ENCODE measurements at places on chromosomes 13 and 19. TPM values are rescaled to one million over a fixed set of nuclear protein-coding genes. Genes with fewer than 3 reads are reported as not detected.
A peak's percentile ranks its signal among the peaks of the same experiment; 100 is the strongest.

- DNase-seq = peak; percentile 57
Observed at GRCh38 chr19:12092065-12092867, 27.7 kb downstream of the ZNF844 start.

- DNase-seq = no peak
Observed at GRCh38 chr19:10936661-10937084, 8.1 kb downstream of the TIMM29 start.

- DNase-seq = no peak
Observed at GRCh38 chr19:39780894-39781293, 2.2 kb downstream of the LEUTX start.

GRCh38 chr19:51780270-51780669, 14.7 kb upstream of the FPR3 start:
- DNase-seq = no peak

DNA sequence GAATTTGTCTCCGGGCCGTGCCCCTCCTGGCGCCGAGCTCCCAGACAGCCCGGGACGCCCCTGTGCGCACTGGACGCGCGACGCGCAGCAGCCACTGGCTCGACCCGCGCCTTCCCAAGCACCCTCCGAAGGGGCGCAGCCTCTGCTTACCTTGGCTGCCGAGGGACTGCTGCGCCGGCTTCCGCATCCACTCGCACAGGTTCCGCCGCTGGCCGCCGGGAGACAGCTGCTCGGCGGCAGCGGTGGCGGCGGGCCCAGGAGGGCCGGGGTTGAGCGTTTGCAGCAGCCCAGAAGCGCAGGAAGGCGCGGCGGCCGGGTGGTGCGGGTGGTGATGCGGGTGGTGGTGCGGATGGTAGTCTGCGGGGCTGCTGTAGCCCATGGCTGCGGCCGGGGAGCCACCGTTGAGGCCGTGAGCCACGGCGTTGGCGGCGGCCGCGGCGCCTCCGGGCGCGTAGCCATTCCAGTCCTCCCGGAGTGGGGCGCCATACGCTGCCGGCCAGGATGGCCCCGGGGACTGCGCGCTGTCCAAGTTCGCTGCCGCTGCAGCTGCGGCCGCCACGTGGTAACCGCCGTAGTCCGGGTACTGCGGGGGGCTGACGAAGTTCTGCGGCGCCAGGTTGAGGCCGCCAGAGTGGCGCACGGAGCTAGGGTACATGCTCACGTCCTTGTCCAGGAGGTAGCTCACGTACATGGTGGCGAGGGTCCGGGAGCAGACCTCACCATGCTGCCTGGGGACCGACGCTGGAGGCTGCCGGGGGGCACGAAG, 616 bp downstream of the CDX2 start:
- no peak for DNase-seq

DNA sequence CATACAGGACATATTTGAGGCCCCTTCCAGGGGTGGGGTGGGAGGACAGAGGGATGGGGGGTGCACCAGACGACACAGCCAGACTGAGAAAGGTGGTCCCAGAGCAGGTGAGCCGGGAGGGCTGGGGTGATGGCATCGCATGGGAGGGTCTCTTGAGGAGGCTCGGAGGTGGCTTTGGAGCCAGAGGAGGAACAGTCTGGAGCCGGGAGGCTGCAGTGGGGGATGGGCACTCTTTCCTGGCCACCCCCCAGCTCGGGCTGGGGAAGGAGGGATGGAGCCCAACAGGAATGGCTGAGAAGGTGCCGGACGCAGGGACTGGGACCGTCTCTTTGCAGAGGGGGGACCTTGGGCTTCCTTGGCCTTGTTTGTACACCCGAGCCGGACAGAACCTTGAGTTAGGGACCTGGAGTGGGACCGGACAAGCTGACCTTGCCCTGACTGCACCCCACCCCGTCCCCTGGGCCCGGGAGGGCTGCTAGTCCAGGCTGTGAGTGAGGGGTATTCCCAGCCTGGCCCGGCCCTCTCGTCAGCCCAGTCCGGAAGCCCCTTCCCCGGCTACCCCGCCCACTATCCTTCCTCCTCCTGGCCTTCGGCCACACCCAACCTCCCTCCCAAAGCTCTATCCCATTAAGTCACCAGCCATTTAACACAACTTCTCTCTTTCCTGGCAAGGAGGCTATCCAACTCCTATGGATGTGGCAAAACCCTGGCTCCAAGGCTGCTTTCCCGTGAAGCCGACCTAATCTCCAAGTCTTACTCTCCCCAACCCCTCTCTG, 816 bp upstream of the TBXA2R start:
- DNase-seq = no peak

- no peak for DNase-seq
Observed at GRCh38 chr19:1513499-1514294, 878 bp upstream of the ADAMTSL5 start.

DNA sequence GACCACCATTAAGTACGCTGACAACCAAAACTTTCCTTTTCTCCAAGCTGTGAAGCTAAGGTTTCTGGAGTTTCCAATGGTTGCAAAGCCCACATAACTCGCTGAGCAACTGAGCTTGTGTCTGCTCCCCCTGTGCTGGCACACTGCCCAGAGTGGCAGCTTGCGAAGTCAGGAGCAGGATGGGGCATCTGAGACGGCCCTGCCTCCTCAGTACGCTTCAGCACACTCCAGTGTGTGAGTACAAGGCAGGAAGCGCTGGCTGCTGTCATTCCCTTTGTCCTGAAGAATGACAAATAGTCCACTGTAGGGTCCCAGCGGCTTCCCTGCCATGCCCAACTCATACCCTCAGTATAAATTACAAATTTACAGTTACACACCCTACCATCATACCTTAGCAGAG, 51.5 kb downstream of the SKA3 start:
- DNase-seq = peak; percentile 67

- DNase-seq = no peak
Observed at GRCh38 chr19:55643003-55643886, at the start of gene ZNF581. Gene ZNF581 (plus strand): TSS chr19:55643649. CDS start chr19:55644572, 923 bp downstream.

GRCh38 chr13:89163096-89163495, 1491.9 kb downstream of the SLITRK5 start:
- no peak for DNase-seq

DNA sequence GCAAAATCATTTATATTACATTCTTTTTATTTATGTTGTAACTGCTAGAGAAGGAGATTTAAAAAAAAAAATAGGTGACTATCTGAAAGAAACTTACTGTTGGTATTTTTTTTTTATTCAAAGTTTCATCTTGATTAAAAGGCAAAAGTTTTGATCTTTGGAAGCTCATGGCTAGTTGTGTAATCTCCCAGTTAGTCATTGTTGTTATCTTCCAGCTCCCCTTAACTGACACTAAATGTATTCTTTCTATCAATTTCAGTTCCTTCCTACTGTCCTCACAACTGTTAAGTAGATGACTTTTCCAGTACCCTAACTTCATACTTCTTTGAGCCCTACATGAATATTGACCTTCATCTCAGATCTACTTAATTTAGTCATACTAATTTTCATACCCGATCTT, 71.1 kb downstream of the PIBF1 start:
- no peak for DNase-seq

GRCh38 chr19:10510301-10510802, 6.9 kb downstream of the S1PR5 start:
- DNase-seq = peak; percentile 57

DNA sequence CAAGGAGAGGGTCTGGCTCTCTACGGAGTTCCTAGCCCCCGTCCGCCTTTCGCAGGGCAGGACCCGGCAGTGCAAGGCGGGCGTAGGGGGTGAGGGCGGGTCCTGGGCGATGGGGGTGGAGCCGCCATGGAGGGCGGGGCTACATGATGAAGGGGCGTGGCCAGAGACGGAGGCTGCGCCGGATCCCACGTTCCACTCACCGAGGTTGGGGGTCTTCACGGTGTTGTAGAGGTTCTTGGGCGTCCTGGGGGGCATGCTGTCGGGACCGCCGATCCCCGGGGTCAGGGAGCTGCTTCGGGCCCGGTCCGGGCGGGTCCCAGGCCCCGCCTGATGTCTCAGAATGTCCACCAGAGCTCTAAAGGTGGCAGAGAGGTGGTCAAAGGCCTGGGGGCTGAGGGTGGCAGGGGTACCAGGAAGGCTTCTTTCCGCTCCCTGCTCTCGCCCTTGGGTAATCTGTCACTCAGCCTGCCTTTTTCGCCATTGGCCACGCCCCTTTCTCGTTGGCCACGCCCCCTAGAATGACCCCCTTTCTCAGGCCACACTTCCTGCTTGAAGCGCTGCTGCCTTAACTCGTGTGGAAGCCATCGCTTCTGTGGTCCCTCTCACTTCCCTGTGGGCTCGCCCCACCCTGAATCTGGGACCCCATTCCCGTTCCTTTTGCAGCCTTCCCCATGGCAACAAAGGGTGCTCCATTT, 2.5 kb downstream of the SHISA7 start:
- no peak for DNase-seq

- DNase-seq = no peak
Observed at GRCh38 chr19:29517412-29517811, 8.4 kb upstream of the VSTM2B start.

GRCh38 chr13:68851026-68851425, 1256.6 kb upstream of the ATXN8OS start:
- no peak for DNase-seq

- DNase-seq = no peak
Observed at GRCh38 chr13:29888306-29888705, 37.9 kb upstream of the UBL3 start.

- peak; percentile 58 for DNase-seq
Observed at GRCh38 chr19:17605761-17606589, 50.5 kb downstream of the COLGALT1 start.

GRCh38 chr13:26660766-26661165, 99.8 kb downstream of the GPR12 start:
- no peak for DNase-seq

DNA sequence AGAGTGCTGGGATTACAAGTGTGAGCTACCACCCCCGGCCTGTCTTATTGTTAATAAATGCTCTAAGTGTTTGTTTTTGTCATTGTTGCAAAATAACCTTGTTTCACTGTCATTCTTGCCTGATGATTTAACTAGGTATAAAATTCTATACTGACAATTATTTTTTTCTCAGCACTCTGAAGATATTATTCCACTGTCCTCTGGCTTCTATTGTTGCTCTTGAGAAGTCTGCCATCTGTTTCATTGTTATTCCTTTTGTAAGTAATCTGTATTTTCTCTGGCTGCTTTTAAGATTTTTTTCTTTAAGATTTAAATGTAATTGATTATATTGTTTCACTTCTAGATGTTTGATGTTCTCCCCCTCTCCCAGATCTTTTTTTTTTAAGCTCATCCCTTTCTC, 17.6 kb downstream of the ZNF420 start:
- no peak for DNase-seq

GRCh38 chr19:13881251-13881691, 4.3 kb downstream of the NANOS3 start:
- no peak for DNase-seq

DNA sequence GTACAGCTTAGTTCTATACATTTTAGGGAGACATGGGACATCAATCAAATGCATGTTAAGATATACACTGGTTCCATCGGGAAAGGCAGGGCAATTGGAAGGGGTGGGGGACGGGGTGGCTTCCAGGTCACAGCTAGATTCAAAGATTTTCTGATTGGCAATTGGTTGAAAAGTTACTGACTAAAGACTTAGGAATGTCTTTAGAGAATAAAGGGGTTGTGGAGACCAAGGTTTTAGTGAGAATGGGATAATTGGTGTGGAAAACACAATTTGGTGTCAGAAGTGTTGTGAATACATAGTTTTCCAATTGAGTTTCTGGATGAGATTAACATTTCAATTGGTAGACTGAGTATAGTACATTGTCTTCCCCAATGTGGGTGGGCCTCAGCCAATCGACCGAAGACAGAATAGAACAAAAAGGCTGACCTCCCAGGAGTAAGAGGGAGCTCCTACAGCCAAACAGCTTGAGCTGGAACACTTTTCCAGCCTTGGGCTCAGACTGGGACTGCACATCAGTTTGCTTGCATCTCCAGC, 988 bp upstream of the CCDC169 start:
- no peak for DNase-seq

DNA sequence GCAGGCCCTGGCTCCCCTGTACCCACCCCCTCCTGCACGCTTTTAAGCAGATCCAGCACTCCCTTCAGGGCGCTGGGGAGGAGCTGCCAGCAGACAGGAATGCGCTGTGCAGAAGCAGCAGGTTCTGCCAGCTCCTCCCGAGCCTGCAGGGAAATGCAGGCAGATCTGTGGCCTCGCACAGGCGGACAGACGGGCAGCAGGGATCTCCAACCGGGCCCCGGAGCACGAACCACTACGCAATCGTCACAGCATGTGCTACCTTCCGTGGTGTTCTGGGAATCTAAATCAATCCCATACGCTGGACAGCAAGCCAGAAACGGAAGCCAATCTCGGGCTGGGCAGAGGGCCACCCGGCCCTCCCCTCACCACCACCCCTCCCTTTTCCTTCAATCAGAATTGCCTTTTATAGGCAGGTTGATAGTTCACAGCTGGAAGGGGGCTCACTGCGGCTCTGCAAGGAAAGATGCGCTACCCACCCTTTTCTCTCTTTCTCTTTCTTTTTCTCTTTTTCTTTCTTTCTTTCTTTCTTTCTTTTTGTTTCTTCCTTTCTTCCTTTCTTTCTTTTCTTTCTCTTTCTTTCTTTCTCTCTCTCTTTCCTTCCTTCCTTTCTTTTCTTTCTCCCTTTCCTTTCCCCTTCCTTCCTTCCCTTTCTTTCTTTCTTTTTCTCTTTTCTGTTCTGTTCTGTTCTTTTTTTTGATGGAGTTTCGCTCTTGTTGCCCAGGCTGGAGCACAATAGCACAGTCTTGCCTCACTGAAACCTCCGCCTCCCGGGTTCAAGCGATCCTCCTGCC, 99.9 kb downstream of the GNG7 start:
- peak; percentile 68 for DNase-seq

- no peak for DNase-seq
Observed at GRCh38 chr13:101026736-101027398, 352.3 kb upstream of the TMTC4 start.

GRCh38 chr13:74101436-74101835, 32.8 kb downstream of the KLF12 start:
- DNase-seq = no peak

GRCh38 chr13:46379611-46380010, 7.4 kb downstream of the RUBCNL start:
- no peak for DNase-seq

GRCh38 chr13:75181906-75182305, 300.1 kb downstream of the TBC1D4 start:
- DNase-seq = no peak

- no peak for DNase-seq
Observed at GRCh38 chr19:29510701-29511265, 15.0 kb upstream of the VSTM2B start.

SPTBN4 gene
- 1.7 TPM for total RNA-seq

CGB2 gene
- total RNA-seq = 0.71 TPM

NKPD1 gene
- 0.54 TPM for total RNA-seq

ANGPTL8 gene
- 0.25 TPM for total RNA-seq

CLEC17A gene
- total RNA-seq = not detected

VRK3 gene
- total RNA-seq = 40.1 TPM

IGFL1 gene
- not detected for total RNA-seq

PRTN3 gene
- total RNA-seq = 0.23 TPM

FUT1 gene
- total RNA-seq = 4.3 TPM

SARS2 gene
- total RNA-seq = 59.0 TPM

CRLF1 gene
- 1.0 TPM for total RNA-seq

RFPL4A gene
- not detected for total RNA-seq

MPND gene
- 34.6 TPM for total RNA-seq

CEACAM5 gene
- not detected for total RNA-seq

RYR1 gene
- total RNA-seq = 0.20 TPM

TTC9B gene
- not detected for total RNA-seq

CEACAM7 gene
- total RNA-seq = not detected

KLK3 gene
- not detected for total RNA-seq

UHRF1 gene
- 27.6 TPM for total RNA-seq

ICAM5 gene
- 5.7 TPM for total RNA-seq

YJEFN3 gene
- 19.0 TPM for total RNA-seq

SIGLEC8 gene
- not detected for total RNA-seq

HTR2A gene
- 0.83 TPM for total RNA-seq
